Natural killer cell (primary cell): ENCODE measurements at places on chromosomes 1 and 21. TPM values are rescaled to one million over a fixed set of nuclear protein-coding genes. Genes with fewer than 3 reads are reported as not detected.
A peak's percentile ranks its signal among the peaks of the same experiment; 100 is the strongest.

Gene HES3
- not detected for total RNA-seq

GRCh38 chr1:66364578-66365391 lies 169.2 kb upstream of the SGIP1 start:
- no peak for DNase-seq
- no peak overlapping the region for H3K4me3 ChIP-seq
- H3K27me3 ChIP-seq, result no peaks in the 10 kb centered on the region
- H3K36me3 ChIP-seq, result peaks cover 81% of the 10 kb centered on the region
- H3K27ac ChIP-seq, result no peak overlapping the region

GRCh38 chr1:116259663-116260062 lies 113.4 kb upstream of the ATP1A1 start:
- no peak overlapping the region for H3K27ac ChIP-seq
- H3K27me3 ChIP-seq, result no peaks in the 10 kb centered on the region

GRCh38 chr1:41360074-41360785 lies 1.0 kb upstream of the FOXO6 start:
- DNase-seq, result peak; percentile 40
- no peak overlapping the region for H3K4me3 ChIP-seq
- H3K36me3 ChIP-seq, result no peaks in the 10 kb centered on the region
- H3K4me1 ChIP-seq, result peaks cover 27% of the 10 kb centered on the region
- peaks cover 22% of the 10 kb centered on the region for H3K27me3 ChIP-seq

DNA sequence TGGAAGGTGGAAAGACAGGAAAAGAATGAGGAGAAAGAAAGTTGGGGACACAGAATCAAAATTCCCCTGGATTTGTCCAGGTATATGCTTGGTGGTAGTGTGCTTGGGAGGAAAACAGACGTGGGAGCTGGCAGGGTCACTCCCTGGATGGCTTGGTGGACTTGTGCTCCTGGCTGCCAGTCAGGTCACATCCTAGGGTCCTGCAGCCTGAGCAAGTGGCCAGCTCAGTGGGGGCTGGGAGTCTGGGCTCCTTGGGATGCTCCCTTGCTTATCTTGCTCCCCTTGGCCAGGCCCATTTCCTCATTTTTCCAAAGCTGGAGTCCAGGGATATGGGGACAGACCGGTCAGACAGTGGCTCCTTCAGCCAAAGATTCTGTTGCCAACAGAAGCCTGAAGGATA lies 144.0 kb downstream of the CNIH3 start:
- no peaks in the 10 kb centered on the region for H3K27me3 ChIP-seq
- H3K27ac ChIP-seq, result no peak overlapping the region
- H3K4me1 ChIP-seq, result no peaks in the 10 kb centered on the region
- H3K4me3 ChIP-seq, result no peak overlapping the region

DNA sequence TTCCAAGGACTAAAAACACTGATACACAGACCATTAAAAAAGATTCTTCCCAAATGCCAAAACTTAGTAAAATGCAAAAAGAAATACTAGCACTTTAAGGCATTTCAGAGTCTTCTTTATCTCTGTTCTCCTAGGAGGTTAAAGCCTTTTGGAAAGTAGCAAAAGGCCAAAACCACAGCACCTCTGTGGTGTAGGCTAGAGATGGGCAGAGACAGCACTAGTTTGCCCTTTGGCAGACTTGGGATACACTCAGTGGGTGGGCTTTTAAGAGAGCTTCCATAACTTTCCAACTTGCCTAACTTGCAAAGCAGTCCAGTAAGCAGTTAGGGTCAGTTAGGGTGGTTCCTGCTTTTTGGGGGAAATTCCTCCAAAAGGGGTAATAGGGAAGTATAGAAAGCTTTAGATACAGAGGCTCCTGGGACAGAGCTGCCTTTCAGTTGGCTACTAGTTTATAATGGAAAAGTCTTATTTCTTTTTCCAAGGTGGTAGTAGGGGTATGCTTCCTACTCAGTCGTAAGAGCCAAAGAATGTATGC lies 17.9 kb upstream of the PTCH2 start:
- H3K4me3 ChIP-seq, result no peak overlapping the region
- no peaks in the 10 kb centered on the region for H3K27me3 ChIP-seq
- H3K27ac ChIP-seq, result no peak overlapping the region
- DNase-seq, result no peak
